B cell (primary cell): ENCODE measurements at places on chromosomes 7 and 10. TPM values are rescaled to one million over a fixed set of nuclear protein-coding genes. Genes with fewer than 3 reads are reported as not detected.

GRCh38 chr10:63767138-63767801, 246.1 kb downstream of the REEP3 start:
- no peaks in the 10 kb centered on the region for H3K4me1 ChIP-seq
- no peak for DNase-seq
- no peak overlapping the region for H3K27ac ChIP-seq

GRCh38 chr7:115707258-115708012, 323.1 kb downstream of the TFEC start:
- H3K4me3 ChIP-seq = no peak overlapping the region
- no peaks in the 10 kb centered on the region for H3K4me1 ChIP-seq
- no peaks in the 10 kb centered on the region for H3K36me3 ChIP-seq
- no peak overlapping the region for H3K27ac ChIP-seq

DNA sequence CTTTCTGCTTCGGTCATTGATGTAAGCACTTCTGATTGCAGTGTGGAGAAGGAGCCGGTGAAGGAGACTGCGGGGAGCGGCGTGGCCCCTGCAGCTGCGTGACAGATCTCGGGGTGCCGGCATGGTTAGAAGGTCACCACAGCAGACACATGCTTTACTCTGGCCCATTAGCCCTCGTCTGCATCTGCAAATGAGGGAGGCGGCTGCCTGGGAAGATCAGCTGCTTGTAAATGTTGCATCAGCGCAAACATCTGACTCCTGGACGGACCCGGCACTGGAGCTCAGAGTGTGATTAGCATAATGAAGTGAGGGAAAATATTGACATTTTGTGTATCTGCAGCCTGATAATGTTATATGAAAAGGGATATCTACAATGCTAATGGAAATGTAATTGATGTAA, 30.5 kb upstream of the MNX1 start:
- H3K27ac ChIP-seq = no peak overlapping the region
- no peak overlapping the region for H3K4me3 ChIP-seq
- no peaks in the 10 kb centered on the region for H3K36me3 ChIP-seq
- DNase-seq = no peak
- H3K27me3 ChIP-seq = no peaks in the 10 kb centered on the region

GRCh38 chr10:17353568-17354300, 100.7 kb downstream of the ST8SIA6 start:
- no peaks in the 10 kb centered on the region for H3K4me1 ChIP-seq
- DNase-seq = no peak
- H3K36me3 ChIP-seq = no peaks in the 10 kb centered on the region
- no peak overlapping the region for H3K4me3 ChIP-seq

DNA sequence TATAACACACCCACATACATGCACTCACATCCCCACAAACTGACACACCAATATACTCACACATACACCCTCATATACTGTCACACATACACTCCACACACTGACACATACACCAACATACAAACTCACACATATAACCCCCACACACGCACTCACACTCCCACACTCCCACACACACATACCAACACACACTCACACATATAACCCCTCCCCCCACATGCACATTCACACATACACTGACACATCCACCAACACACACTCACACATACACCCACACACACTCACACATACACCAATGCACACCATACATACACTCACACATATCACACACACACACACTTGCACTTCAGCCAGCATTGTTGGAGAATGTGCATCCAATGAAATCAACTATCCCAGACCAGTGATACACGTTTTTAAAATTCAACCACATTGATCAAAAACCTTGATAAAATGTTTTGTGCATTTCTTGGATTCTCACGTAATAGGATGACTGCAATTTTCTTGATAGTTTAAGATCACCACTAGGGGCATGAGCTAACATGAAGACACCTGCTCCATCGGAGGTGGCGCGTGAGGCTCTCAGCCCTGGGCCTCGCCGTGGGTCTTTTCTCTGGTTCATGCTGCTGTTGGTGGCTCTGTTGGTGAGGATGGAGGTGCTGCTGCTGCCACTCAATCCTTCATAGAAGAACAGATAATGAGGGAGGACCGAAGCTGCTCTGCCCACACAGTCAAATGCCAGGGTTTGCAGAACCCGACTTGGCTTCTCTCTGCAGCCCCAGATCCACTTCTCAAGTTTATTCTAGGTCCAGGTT, 32.1 kb upstream of the CHST15 start:
- no peaks in the 10 kb centered on the region for H3K36me3 ChIP-seq
- H3K27ac ChIP-seq = no peak overlapping the region
- H3K27me3 ChIP-seq = no peaks in the 10 kb centered on the region
- DNase-seq = peak; percentile 62
- H3K4me1 ChIP-seq = peaks cover 33% of the 10 kb centered on the region

GRCh38 chr10:66990143-66990830, 64.5 kb downstream of the LRRTM3 start:
- no peaks in the 10 kb centered on the region for H3K27me3 ChIP-seq
- H3K4me3 ChIP-seq = no peak overlapping the region
- no peak overlapping the region for H3K27ac ChIP-seq
- no peaks in the 10 kb centered on the region for H3K36me3 ChIP-seq
- no peak for DNase-seq
- no peaks in the 10 kb centered on the region for H3K4me1 ChIP-seq

- H3K27me3 ChIP-seq = no peaks in the 10 kb centered on the region
- H3K36me3 ChIP-seq = peaks cover 11% of the 10 kb centered on the region
- no peak for DNase-seq
- no peak overlapping the region for H3K27ac ChIP-seq
- H3K4me3 ChIP-seq = no peak overlapping the region
These were observed 8.7 kb downstream of the PDLIM1 start for GRCh38 chr10:95282107-95282506.

- H3K27me3 ChIP-seq = no peaks in the 10 kb centered on the region
- no peak overlapping the region for H3K27ac ChIP-seq
- DNase-seq = no peak
These were observed 126.6 kb downstream of the CCDC71L start for GRCh38 chr7:106534271-106534846.

- H3K36me3 ChIP-seq = no peaks in the 10 kb centered on the region
- no peak overlapping the region for H3K4me3 ChIP-seq
- DNase-seq = no peak
- no peaks in the 10 kb centered on the region for H3K27me3 ChIP-seq
- no peaks in the 10 kb centered on the region for H3K4me1 ChIP-seq
These were observed 347.1 kb upstream of the NRP1 start for GRCh38 chr10:33681595-33681994.

DNA sequence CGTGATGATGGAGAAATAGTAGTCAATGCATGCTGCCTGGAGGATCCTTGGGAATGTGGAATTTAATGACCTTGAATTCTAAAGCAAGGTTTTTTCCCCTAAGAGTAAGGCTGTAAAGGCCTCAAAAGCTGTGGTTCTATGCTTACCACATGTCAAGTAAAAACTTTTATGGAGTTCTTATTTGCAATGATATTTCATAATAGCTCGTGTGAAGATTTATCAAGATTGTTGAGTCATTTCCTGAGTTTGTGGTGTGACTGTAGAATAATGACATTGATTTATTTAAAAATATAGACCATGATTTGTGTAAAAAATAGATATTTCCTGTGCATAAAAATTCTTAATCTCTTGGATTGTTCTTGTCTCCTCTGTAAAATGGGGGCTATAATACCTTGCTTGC, 67.5 kb upstream of the SORCS1 start:
- H3K4me3 ChIP-seq = no peak overlapping the region
- no peaks in the 10 kb centered on the region for H3K36me3 ChIP-seq
- no peak overlapping the region for H3K27ac ChIP-seq
- DNase-seq = no peak

DNA sequence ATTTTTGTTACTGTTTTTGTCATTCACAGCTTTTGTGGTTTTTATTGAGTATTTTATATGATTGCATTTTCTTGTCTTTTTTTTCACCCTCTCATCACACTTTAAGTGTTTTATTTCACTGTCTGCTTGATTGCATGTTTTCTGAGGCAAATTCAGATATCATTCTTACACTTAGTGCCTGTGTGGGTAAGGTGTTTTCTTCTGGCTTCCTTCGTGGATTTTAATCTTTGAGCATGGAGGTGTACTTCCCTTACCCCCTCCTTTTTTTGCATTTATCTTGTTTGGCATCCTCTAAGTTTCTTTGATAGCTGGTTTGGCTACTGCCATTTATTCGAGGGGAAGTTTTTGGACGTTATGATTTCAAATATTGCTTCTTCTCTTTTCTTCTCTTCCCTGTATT, 127.9 kb downstream of the MLLT10 start:
- no peaks in the 10 kb centered on the region for H3K4me1 ChIP-seq
- no peak overlapping the region for H3K4me3 ChIP-seq
- no peak for DNase-seq
- H3K27me3 ChIP-seq = no peaks in the 10 kb centered on the region
- H3K36me3 ChIP-seq = no peaks in the 10 kb centered on the region

ASB4 gene
- total RNA-seq = not detected in 2 replicates

- DNase-seq = peak; percentile 53
- no peaks in the 10 kb centered on the region for H3K36me3 ChIP-seq
These were observed 25.2 kb upstream of the OPTN start for GRCh38 chr10:13074563-13075451.

IL2RA gene
- total RNA-seq = 52.7 and 56.7 TPM in 2 replicates

DNA sequence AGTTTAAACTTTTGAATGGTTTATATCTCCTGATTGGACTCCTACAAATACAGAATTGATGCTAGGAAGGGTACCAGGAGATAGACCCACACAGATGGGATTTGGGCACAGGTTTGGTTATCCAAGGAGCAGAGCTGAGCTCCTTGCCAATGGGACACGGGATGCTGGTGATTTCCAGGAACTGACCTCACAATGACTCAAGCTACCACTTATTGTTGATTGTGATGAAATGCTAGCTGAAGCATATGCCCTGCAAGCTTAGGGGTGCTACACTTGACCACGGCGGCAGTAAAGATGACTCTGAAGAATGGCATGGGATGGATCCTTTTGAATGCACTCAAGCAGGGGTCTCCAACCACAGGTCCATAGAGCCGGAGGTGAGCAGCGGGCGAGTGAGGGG, 45.5 kb upstream of the VKORC1L1 start:
- no peaks in the 10 kb centered on the region for H3K4me1 ChIP-seq
- no peaks in the 10 kb centered on the region for H3K36me3 ChIP-seq
- no peak for DNase-seq
- H3K27ac ChIP-seq = no peak overlapping the region

DNA sequence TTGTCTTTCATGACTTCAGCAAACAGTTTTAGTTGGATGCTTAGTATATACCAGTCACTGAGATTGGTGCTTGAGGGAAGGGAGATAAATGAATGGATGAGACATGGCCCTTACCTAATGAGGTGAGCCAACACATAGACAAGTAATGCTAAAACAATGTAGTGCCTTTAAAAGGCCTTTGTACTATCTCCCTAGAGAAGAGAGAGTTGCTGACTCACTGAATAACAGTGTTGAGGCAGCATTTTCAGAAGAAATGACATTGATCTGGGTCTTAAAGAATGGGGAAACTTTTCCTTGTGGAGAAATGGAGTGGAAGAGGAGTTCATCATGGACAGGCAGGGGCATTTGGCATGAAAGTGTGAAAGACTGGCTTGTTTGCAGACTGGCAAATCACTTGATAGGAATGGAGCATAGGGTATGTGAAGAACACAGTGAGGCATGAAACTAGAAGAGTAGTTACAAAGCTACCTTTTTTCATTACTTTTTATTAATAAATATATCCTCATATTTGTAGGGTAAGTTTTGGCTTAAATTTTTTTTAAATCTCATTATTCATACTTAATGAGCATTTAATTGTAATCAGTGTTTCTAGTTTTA, 91.2 kb downstream of the KAT6B start:
- H3K27ac ChIP-seq = no peak overlapping the region
- DNase-seq = no peak
- no peaks in the 10 kb centered on the region for H3K27me3 ChIP-seq
- H3K4me1 ChIP-seq = peaks cover 9% of the 10 kb centered on the region
- H3K4me3 ChIP-seq = no peak overlapping the region
- no peaks in the 10 kb centered on the region for H3K36me3 ChIP-seq

DNA sequence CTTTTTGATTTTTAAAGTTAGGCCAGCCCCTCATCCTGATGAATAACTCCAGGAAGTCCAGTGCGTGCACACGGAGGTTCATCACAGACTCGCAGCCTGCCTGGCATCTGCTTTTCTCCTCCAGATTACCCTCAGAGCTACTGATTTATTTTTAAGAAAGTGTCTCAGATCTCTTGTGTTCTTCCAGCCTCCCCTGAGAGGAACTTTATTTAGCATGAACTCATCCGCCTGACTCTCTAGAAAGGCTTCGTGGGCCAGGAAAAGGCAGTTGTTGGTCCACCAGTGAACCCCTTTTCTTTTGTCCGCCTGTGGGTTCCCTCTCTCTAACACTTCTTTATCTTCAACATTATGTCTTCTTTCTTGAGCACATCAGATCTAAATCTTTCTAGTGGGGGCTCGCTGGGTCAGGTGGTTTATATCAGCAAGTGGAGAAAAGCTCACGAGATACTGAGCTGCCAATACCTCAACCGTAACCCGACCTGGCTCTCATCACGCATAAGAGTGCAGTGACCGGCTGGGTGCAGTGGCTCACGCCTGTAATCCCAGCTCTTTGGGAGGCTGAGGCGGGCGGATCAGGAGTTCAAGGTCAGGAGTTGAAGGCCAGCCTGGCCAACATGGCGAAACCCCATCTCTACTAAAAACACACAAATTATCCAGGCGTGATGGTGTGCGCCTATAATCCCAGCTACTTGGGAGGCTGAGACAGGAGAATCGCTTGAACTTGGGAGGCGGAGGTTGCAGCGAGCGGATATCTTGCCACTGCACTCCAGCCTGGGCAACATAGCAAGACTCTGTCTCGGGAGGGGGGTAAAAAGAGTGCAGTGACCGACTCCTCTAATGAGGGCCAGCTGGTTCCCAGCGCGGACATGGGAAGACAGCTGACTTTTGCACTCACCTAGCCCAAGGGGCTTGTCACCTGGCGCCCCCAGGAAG, 162.3 kb downstream of the CCDC3 start:
- H3K27ac ChIP-seq = no peak overlapping the region
- H3K36me3 ChIP-seq = no peaks in the 10 kb centered on the region
- H3K4me3 ChIP-seq = no peak overlapping the region

DNA sequence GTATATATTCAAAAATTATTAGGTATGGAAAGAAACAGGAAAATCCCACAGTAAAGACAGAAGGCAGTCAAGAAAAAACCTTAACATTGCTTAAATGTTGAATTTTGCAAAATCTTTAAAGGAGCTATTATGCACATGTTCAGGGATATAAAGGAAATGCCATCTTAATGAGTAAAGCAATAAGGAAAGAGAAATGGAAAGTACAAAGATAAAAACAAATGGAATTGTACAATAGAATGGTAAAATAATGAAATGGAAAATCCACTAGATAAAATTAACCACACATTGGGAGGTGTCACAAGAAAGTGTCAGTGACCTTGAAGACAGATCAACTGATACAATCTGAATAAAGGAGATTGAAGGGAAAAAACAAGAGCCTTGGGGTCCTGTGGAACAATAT, 82.0 kb downstream of the KIF20B start:
- peaks cover 8% of the 10 kb centered on the region for H3K36me3 ChIP-seq
- no peaks in the 10 kb centered on the region for H3K27me3 ChIP-seq
- no peak overlapping the region for H3K27ac ChIP-seq
- no peak overlapping the region for H3K4me3 ChIP-seq
- H3K4me1 ChIP-seq = no peaks in the 10 kb centered on the region
- no peak for DNase-seq
